Islet precursor cell (in vitro differentiated cells): ENCODE measurements at places on chromosomes 11 and 22.

DNA sequence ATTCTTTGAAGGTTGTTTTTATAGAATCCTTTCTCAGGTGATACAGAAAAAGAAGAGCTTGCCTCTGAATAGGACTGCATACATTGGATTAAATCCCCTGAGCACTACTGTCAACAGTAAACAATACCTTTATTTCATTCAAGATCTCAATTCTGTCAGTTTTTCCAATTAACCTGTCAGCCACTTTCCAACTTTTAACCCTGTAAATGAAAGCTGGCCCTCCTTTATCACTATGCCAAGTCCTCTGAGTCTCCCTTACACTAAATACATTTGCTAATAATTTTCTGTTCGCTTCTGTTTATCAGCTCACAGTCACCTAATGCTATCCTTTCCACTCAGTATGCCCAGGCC, 213.7 kb upstream of the ARHGAP42 start:
- no peak for DNase-seq

DNA sequence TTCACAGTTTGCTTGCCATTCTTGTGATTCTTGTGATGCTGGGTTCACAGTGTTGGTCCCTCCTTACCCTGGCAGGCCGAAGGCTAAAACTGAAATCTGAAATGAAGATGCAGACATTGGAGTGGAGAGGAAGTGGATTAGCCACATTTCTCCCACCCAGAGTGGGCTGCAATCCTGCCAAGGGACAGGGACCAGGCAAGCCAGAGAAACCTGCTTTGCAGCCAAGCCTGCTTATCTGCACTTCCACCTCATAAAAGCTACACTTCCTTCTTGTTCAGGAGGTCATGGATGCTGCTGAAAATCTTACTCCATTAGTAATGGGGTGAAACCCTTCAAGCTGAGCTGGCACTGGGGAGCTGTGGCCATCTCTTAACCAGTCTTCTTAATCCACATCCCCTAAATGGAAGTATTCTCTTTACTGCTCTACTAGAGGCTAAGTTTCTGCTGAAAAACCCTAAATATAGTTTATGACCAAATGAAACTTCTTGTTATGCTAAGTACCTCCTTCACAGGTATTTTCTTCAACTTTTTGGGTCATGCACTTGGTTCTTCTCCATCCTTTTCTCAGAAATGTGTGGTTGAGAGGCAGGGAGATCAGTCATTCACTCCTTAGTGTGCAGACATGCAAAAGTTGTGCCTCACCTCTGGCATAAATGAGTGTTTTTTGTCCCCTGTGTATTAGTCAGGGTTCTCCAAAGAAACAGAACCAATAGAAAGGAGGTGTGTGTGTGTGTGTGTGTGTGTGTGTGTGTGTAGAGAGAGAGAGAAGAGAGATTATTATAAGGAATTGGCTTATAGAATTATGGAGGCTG, 133.9 kb upstream of the BMAL1 start:
- DNase-seq, result no peak

DNA sequence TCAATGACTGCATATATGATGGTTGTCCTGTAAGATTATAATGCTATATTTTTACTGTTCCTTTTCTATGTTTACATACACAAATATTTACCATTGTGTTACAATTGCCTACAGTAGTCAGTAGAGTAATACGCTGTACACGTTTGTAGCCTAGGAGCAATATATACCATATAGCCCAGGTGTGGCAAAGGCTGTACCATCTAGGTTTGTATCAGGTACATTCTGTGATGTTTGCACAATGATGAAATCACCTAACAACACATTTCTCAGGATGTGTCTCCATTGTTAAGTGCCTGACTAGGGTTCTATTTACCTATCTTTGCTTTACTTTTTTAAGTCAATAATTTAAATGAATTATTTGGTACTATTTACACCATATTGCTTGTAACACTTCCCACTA, 21.9 kb downstream of the PRR5L start:
- no peak for DNase-seq

DNA sequence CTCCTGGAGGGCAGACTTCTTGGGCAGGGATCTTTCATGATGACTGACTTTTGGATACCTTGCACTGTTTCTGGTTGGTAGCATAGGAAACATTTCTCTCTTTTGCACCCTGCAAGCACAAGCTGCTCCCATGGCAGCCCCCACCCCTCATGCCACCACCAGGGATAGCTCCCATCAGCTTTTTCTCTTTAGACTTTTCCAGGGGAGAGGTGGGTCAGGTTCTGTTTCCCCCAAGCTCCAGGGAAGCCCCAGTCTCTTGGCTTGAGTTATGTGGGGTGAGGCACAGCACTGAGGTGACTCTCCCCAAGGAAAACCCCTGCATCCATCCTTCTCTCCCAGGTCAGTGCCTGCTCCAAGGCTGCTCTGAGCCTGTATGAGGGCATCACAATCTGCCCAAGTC, 22.5 kb downstream of the LRRC32 start:
- peak; percentile 42 for DNase-seq

- DNase-seq, result peak; percentile 16
Observed at GRCh38 chr22:37439347-37439746, 12.1 kb upstream of the ELFN2 start.

GRCh38 chr11:15988016-15988550, 368.3 kb downstream of the SOX6 start:
- no peak for DNase-seq

DNA sequence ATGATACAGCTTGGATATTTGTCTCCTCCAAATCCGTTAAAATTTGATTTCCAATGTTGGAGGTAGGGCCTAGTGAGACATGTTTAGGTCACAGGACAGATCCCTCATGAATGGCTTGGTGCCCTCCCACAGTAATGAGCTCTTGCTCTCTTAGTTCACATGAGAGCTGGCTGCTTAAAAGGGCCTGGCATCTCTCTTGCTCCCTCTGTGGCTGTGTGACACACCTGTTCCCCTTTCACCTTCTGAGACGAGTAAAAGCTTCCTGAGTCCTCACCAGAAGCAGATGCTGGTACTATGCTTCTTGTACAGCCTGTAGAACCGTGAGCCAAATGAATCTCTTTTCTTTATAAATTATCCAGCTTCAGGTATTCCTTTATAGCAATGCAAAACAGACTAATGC, 3.5 kb downstream of the VPS37C start:
- DNase-seq, result no peak

DNA sequence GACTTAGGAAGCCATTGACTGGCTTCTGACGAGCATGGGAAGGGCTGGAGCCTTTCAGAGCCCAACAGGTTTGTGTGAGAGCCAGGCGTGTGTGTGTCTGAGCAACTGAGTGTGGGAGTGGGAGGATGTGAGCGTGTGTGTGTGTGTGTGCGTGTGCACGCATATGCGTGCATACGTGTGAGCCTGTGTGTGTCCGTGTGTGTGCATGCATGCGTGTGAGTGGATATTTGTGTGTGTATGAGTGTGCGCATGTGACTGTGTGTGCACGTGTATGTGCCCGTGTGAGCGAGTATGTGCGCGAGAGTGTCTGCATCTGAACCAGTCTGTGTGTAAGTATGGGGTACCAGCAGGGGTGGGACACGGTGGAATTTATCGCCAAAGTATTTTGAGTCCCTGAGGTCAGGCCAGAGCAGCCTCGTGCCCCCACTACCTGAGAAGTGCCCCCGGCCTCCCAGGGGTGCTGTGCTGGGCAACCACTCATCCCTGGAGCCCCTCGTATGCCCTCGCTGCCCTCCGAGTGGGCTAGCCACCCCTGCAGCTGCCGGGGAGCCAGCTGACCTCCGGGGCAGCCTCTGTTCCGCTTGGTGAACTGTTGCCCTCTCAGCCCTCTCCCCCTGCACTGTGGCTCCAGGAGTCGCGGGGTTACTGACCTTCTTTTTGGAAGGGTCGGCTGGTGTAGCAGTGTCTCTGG, 38.5 kb downstream of the LRP5 start:
- no peak for DNase-seq

- DNase-seq, result peak; percentile 21
Observed at GRCh38 chr11:2318123-2318522, 16.3 kb downstream of the TSPAN32 start.

GRCh38 chr11:75639762-75640181, 29.1 kb downstream of the MAP6 start:
- peak; percentile 69 for DNase-seq

DNA sequence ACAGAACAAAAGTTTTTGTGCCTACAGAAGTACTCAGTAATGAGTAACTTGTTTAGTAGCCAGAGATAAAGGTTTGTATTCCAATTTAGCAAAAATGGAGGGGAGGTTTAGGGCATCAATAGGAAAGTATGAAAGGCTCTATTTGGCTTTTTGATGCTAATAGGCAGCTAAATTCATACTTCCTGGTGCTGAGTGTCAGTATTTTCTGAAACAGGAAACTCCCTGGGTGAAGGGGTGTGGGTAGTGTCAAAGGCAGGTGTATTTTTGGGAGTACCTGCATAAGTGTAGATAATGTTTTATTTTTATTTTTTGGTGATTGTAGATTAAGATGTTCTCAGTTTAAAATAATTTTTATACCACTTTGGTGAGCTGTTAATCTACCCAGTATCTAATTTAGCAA, 29.3 kb upstream of the MMP7 start:
- no peak for DNase-seq

DNA sequence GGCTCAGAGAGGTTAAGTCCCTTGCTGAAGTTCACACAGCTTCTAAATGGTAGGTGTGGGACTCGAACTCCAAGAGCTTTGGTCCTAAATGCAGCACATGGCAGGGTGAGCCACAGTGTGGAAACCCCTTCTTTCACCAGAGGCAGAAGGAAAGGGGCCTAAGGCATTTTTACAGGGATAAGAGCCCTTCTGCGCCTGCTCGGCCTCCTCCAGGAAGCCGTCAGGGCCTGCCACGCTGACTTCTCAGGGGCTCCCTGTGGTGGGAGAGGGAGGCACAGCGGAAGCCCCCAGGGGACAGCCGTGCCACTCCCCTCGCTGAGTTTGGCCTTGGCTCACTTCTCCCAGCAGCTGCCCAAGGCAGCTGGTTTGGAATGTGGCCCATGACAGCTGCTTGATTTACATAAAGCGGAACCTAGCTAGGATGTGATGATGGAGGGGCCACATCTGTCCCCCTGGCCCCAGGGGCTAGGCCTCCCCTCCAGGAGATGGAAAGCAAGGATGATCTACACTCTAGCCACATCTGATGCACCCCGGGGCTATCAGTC, 35.4 kb downstream of the CD82 start:
- DNase-seq, result no peak

- DNase-seq, result no peak
Observed at GRCh38 chr11:110614031-110614430, 98.2 kb downstream of the ARHGAP20 start.

DNA sequence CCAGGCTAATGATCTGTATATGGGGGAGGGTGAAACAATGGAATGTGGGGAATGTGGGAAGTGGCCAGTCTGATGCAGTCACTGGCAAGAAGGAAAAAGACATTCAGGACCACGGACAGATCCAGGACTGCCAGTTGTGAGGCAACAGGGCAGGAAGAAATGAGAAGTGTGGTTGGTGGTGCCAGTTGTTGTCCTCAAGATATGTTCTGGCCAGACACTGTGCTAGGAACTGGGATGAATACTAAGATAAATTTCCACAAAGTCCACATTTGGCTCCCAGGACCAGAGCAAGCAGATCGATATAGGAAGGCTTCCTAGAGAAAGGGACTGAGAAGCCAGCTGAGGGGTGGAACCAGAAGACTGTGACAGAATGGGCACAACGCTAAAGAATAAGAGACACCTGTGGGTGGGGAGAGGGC, 6.8 kb upstream of the TPBGL start:
- DNase-seq, result peak; percentile 82

GRCh38 chr11:66008468-66009101, 3.2 kb upstream of the CST6 start:
- DNase-seq, result no peak

DNA sequence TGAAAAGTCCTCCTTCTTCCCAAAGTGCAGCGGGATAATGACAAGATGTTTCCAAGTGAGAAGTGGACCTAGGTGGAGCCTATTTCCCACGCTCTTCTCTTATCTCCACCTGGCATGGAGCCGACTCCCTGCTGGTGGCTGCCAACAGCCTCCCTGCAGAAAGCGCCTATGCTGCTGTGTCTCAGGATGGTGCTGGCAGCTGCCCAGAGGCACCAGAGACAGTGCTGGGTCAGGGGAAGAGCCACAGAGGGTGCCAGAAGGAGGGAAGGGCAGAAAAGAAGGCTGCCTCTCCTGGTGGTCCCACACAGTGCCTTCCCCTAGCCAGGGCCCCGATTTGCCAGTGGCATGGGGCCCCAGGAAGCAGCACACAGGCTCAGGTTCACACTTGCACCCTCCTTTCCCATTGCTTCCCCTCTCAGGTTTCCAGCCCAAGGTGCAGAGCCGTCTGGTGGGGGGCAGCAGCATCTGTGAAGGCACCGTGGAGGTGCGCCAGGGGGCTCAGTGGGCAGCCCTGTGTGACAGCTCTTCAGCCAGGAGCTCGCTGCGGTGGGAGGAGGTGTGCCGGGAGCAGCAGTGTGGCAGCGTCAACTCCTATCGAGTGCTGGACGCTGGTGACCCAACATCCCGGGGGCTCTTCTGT, 19.0 kb downstream of the CD5 start:
- peak; percentile 43 for DNase-seq

GRCh38 chr11:126026579-126026978, 36.1 kb downstream of the CDON start:
- DNase-seq, result no peak

DNA sequence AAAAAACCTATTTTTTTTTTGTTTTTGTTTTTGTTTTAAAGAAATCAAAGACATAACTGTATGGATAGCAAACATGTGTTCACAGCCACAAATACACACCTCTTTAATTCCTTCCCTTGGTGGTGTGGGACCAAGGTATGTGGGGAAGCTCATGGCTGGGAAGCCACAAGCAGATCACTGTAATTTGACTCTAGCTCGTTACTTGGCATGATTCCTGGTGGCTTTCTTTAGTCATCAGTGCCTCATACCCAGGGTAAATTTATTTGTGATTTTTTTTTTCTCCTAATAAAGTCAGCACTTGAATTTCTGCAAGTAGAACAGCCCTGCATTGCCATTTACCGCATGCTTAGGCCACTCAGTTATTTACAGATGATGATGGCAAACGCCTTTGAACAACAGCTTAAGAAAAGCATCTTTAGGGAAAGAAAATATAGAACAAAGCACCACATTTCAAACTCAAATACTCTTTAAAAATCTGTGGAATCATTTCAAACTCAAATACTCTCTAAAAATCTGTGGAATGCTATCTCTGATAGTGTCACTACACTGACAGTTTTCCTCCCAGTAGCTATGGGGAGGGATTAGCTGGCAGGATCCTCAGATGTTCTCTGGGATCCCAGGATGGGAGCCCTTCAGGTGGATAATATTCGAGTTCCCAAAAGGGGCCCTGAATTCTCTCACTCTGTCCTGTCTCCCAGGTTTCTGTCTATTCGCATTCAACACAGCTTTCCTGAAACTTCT, 687.2 kb downstream of the OPCML start:
- DNase-seq, result no peak

GRCh38 chr11:8693010-8693551, 10.5 kb downstream of the RPL27A start:
- no peak for DNase-seq

GRCh38 chr11:110715541-110715940, 3.3 kb upstream of the ARHGAP20 start:
- no peak for DNase-seq

- no peak for DNase-seq
Observed at GRCh38 chr11:92552942-92553341, 328.3 kb downstream of the FAT3 start.

- peak; percentile 88 for DNase-seq
Observed at GRCh38 chr11:71120471-71120896, 131.9 kb downstream of the SHANK2 start.

- no peak for DNase-seq
Observed at GRCh38 chr11:102546427-102546826, 15.9 kb upstream of the MMP7 start.

GRCh38 chr11:120044011-120044675, 93.8 kb downstream of the TRIM29 start:
- no peak for DNase-seq
